Glomerular endothelial cell (primary cell): ENCODE measurements at places on chromosomes 11 and 22.

GRCh38 chr22:42892571-42893316, 35.7 kb upstream of the ARFGAP3 start:
- DNase-seq: no peak

DNA sequence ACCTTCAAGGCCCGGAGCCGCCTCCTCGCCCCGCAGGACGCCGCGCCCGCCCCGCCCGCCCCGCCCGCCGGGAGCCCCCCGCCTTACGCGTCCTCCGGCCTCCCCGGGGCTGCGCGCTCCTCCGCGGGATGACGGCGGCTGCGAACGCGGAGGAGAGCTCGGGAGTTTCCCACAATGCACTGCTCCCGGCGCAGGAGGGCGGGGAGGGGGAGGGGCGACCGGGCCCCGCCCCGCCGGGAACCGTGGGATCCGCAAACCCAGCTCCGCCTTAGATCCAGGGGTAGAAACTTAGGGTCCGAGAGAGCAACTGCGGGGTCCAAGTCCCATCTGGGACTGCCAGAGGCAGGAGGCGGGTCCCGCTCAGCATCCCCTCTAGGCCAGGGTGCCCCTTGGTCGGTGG, at the start of gene CEND1:
CEND1 (minus strand) TSS at position 148 of the 400 bp plus-strand sequence. CDS start 1,514 bp downstream, outside the sequence.
- no peak for DNase-seq

- no peak for DNase-seq
These were observed 724.2 kb downstream of the BRD1 start for GRCh38 chr22:49103314-49104059.

GRCh38 chr11:77762426-77762825, 58.1 kb downstream of the RSF1 start:
- no peak for DNase-seq

GRCh38 chr11:108147150-108147549, 25.8 kb downstream of the ACAT1 start:
- no peak for DNase-seq

- no peak for DNase-seq
These were observed 16.8 kb downstream of the SERPING1 start for GRCh38 chr11:57614234-57614772.

DNA sequence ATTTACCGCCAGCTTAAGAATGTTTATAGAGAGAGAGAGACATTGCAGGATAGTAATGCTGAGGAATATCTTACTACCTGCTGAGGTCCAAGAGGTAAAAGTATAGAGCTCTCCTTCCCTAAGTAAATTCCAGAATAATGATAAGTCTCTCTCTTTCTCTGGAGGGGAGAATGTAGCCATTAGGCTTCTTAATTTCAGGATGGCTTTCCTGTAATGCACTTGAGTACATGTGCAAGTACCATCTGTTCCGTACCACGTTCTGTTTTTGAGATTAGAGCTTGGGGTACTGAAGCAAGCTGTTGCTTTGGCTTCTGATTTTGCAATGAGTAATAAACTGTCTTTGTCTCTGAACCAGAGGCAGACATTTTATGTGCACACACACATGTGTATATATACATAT, 1314.0 kb downstream of the JRKL start:
- no peak for DNase-seq

- no peak for DNase-seq
These were observed 32.5 kb downstream of the PLEKHA7 start for GRCh38 chr11:16981651-16982194.

DNA sequence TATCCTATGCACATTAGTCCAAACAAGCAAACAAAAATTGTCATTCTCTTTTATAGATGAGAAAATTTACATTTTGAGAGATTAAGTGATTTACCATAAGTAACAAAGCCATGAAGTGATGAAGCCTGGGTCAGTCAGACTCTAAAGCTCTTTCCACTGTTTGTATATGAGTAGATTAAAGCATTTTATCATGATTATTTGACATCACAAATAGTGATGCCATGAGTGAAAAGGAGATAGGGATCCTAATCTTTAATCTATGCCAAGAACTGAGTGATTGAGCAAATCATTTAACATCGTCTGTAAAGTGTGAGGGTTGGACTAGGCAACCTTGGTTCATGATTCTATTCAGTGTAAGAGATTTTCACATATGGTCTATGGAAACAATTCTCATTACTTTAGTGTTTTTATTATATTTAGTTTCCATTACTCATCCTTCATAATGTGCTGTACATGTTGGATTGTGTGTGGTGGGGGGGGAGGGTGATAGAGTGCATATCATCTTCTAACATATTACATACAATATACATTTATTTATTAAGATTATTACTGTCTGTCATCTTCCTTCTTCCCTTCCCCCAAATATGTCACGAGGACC, 50.7 kb downstream of the ARHGEF12 start:
- DNase-seq: no peak

- DNase-seq: no peak
These were observed 5.1 kb downstream of the VSIG10L2 start for GRCh38 chr11:125950696-125951651.

DNA sequence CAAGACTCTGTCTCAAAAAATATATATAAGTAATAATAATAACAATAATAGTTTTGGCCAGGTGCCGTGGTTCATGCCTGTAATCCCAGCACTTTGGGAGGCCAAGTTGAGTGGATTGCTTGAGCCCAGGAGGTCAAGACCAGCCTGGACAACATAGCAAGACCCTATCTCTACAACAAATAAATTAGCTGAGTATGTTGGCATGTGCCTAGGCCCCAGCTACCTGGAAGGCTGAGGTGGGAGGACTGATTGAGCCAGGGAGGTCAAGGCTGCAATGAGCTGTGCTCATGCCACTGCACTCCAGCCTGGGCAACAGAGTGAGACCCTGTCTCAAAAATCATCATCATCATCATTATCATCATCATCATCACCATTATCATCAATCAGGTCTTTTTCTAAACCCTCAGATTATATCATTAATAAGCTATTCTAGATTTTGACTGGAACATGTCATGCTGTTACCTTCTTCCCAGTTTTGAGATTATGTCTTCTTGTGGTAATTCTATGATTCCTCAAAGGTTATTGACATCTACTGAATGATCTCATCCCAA, 39.3 kb downstream of the DENND5A start:
- no peak for DNase-seq

DNA sequence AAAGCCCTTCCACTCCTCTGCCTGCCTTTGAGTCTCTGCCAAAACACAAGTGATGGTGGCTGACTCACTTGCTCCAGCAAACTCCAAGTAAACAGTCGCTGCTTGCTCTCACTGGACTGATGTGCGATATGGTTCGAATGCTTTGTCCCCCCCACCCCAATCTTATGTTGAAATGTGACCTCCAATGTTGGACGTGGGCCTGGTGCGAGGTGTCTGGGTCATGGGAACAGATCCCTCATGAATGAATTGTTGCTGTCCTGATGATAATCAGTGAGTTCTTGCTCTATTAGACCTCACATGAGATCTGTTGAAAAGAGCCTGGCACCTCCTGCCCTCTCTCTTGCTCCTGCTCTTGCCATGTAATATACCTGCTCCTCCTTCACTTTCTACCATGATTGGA, 747.9 kb downstream of the OPCML start:
- DNase-seq: no peak

GRCh38 chr11:66881451-66881835, 24.6 kb downstream of the LRFN4 start:
- DNase-seq: no peak

DNA sequence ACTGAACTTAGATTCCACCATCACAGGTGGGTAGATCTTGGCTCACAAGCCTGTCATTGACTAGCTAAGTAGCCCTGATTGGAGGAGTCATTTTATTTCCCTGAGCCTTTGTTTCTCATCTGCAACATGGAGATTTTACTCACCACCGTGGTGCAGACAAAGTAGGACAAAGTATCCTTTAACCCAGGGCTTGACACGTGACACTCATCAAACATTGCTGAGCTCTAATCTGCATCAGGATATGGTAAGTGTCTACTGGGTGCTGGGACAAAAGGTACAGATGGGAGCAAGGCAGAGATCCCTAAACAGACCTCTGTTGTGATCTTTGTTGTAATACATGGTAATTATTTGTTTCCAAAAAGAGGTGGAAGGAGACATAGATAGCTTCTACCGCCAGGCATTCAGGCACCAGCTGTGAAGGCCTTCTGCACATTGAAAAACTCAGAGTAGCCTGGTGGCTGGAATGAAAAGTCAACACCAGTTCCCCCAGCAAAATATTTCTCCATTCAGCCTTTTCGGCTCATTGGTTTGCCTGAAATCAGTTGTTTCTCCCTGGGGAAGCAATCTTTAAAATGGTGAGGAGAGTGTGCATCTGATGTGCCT, 18.3 kb upstream of the MICAL2 start:
- no peak for DNase-seq

DNA sequence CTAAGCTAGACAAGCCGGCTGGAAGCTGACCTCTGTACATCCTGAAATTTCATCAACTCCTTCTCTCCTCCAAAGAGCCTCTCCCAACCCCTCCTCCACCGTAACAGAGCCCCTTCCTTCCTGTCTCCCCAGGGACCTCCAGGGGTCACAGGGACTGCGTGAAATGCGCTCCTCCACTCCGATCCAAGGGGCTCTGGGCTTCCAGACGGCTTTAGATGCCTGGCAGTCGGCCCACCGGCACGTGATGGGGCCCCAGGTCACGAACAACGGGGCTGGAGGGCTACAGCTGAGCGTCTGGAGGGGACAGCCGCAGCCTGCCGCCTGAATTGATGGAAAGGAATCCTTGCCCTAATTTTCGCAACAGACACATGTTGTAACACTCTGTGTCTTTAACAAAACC, 264.1 kb downstream of the MN1 start:
- no peak for DNase-seq

- DNase-seq: no peak
These were observed 97.8 kb upstream of the CSNK2A3 start for GRCh38 chr11:11450744-11451362.

DNA sequence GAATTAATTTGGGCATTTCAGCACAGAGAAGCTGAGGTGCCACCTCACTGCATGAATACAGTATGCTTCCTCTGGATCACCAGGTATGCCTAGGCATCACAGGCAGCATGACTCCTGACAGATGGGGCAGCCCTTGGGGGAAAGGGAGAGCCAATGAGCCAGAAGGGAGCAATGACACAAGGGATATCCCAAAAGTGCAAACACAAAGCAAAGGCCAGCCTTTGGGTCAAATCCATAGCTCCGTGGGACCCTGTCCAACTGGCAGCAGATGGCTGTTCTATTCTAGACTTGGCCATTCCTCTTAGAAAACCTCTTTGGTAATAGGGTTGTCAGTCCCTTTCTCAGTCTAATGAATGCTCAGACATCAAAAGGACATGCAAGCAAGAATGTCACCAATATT, 73.3 kb downstream of the SERGEF start:
- no peak for DNase-seq

DNA sequence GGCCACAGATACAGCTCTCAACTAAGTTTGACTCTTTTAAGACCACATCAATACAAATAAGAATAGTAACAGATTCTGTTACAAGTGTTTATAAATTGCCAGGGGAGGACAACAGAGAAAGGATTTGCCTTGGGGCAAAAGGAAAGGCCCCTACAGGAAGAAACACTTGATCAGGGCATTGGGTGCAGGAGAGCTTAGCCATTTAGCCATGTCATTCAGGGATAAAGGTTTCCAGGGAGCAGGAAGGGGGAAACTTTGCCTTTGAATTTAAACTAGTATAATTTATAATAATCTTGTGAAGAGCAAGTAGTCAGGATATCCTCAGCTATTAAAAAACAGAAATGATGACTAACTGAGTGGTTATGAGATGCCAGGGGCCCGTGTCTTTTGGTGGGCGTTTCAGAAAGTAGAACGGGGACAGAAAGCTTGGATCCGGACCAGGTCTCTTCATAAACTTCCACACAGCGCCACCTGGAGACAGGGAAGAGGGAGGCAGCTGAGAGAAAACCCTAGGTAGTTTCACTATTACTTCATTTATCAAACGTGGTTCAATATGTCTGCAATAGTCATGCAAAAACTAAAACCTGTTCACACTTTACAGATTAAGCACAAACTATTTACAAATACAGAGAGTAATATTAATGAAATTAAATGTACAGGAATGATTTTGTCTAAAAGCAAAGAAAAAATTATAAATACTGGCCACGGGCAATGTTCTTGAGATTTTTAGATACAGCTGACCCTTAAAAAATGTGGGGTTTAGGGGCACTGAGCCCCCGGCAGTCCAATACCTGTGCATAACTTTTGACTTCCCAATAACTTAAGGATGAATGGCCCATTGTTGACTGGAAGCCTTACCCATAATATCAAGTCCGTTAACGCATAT, 11.0 kb upstream of the SLC5A4 start:
- peak; percentile 45 for DNase-seq

DNA sequence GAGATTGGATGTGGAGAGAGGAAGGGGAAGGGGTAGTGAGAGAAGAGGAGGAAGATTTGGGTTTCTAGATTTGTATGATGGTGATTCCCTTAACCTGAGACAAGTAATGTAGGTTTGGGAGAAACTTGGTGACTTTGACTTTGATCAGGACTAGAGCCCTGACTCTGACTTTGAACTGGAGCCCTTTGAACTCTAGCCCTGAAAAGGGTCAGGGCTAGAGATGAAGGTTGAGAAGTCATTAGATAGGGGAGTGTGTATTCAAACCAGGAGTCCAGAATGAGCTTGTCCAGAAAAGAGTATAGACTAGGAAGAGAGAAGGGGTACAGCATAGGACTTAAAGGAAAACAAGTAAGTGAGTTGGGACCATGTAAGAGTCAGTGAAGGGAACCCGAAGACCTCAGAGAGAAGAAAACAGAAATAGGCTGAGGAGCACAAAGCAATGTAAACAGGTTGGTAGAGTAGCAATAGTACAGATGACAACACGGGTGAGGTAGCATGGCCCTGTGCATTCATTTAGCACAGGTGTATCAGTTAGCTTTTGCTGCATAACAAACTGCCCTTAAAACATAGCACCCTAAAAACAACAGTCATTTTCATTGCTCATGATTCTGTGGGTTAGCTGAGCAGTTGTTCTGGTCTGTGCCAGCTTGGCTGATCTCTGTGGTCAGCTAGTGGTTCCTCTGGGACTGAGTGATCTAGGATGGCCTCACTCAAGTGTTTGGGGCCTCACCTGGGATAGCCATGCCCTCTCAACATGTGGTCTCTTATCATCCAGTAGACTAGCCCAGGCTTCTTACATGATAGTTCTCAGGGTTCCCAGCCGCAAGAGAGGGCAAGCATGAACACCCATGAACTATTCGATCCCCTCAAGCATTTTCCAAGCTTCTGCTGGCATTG, 43.1 kb downstream of the C22orf31 start:
- DNase-seq: no peak

GRCh38 chr11:4211991-4212390, 117.4 kb downstream of the RRM1 start:
- no peak for DNase-seq

DNA sequence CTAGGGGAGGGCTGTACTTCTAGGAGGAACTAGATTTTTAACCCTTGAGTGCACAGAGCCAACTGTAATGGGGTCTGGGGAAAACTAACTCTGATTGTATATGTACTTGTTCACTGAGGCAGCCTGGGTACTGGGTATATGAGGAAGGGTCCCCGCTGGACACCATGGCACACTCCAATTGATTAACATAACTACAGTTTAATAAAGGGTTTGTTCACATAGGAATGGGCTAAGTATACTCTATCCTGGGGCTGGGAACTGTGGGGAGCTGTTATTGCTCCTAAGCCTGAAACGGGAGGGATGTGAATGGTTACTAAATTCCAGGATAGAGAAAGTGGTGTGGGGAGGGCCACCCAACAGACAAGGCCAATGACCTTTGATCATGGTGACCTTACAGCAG, 67.6 kb downstream of the PARVA start:
- no peak for DNase-seq
